Hippocampal formation (tissue), 2 donors: ENCODE measurements at places on chromosomes 13 and 19.

GRCh38 chr13:99044764-99045163 is 66.9 kb upstream of the DOCK9 start:
- DNase-seq, result no peak

DNA sequence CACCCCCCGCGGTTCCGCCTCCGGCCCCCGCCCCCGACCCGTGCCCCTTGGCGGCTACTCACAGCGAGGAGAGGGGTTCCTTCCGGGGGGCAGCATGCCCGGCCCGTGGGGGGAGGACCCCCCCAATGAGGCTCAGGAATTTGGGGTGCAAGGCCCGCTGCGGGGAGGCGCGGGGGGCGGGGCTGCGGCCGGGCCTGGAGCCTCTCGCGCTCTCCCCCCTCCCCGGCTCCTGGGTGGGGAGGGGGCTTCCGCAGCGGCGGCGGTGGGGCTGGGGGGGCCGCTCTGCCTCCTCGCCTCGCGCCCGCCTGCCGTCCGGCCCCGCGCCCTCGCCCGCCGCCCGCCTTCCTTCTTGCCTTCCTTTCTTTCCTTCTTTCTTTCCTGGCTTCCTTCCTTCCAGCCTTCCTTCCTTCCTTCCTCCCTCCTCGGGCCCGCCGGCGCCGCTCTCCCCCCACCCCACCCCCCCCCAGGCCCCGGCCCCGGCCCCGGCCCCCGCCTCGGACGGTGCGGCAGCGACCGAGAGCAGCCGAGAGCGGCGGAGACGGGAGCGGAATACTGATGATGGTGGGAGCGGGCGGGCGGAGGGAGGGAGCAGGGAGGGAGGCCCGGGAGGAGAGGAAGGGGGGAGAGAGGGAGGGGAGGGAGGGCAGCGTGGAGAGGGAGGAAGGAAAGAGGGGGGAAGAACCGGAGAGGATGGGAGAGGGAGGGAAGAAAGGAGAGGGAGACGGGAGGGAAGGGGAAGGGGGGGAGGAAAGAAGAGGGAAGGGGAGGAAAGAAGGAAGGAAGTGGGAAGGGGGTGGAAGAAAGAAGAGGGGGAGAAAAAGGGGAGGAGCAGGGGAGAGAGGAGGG is at the start of gene LRRC4B:
TSS of gene LRRC4B (minus strand) at position 554 of the 846 bp plus-strand sequence. CDS start 19,597 bp downstream, outside the sequence.
- DNase-seq, result peak; percentile 57

GRCh38 chr19:7120499-7120898 is 51.0 kb downstream of the ZNF557 start:
- no peak for DNase-seq

- no peak for DNase-seq
Observed at GRCh38 chr13:95505265-95505664, 47.3 kb upstream of the CLDN10 start.

- DNase-seq, result no peak
Observed at GRCh38 chr13:26867451-26868091, 107.0 kb upstream of the GPR12 start.

- no peak for DNase-seq
Observed at GRCh38 chr13:59780058-59780457, 383.7 kb downstream of the DIAPH3 start.

DNA sequence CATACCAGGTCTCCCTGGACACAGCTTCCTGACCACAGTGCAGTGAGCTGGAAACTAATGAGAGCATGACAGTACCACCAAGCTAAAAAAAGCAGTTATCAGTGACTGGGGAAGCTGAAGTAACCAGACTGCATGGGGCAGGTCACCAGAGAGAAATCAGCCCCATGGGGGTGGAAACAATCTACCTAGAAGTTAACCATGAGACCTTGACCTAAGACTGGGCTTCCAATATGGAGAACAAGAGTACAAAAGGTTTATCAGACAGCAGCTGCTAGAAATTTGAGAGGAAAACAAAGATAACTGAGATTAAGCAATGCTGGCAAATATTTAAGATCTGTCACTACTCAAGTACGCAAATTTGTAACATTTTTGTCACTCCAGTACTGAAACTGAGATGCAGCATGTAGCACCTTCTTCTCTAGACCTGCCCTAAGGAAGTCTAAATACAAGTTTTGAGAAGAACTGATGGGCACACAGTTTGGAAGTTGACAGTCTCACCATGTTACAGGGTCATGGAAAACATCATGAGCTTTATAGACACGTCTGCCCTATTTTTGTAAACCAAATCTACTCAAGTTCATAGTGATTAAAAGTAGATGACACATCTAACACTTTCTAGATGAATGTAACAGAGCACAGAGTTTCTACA is 2641.8 kb upstream of the PCDH20 start:
- no peak for DNase-seq

GRCh38 chr19:35612224-35612558 is 344 bp upstream of the HAUS5 start:
- no peak for DNase-seq

GRCh38 chr13:112652512-112653070 is 37.2 kb upstream of the ATP11A start:
- DNase-seq, result no peak

- DNase-seq, result no peak
Observed at GRCh38 chr13:31055589-31055988, 106.1 kb downstream of the HSPH1 start.

GRCh38 chr19:7801020-7801570 is 28.9 kb upstream of the EVI5L start:
- DNase-seq, result no peak

DNA sequence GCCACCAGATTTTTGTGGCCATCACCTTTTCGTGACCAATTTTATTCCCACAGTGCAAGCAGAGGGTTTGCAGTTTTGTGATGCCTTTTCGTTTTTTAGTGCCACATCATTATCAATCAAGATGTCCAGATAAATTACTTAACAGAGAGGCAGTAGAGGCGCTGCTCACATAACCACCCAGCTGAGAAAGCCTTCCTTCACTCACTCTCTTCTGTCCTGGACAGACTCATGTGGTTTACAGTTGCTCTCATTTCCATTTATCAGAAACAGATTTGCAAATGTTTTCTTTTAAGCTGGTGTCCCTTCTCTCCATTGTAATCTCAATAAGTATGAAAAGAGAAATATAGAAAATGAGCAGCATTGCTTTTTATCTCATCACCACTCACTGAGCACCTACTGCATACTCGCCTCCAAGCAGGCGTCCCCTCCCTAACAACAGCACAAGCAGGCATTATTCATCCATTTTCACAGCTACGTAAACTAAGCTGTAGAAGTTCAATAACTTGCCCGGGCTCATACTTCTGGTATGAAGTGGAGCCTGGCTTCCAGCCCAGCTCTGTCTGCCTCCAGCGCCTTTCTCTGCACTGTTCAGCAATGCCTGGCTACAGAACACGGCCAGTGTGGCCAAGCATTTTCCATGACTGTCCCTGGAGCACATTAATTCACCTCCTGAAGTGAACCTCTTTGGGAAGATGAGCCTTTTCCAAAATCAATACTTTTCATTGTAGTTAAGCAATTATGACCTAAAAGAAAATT is 34.6 kb upstream of the KATNAL1 start:
- peak; percentile 42 for DNase-seq

DNA sequence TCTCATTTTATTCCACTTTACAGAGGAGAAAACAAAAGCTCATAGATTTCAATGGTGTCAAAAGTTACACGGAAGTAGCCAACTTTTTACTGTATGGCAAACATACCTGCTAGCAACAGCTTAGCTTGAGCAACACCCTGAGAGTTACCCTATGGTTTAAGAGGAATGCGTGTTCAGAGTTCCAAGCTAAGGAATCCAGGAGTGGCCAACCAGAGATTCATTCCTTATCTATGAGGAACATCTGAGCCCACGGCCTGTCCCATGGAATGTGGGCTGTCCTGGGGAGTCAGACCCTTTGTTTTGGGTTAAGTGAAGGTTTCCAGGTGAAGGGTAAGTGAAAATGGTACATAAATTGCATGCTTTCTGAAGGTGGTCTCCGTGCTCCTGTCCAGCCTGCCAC is 67.5 kb downstream of the STARD13 start:
- no peak for DNase-seq

- DNase-seq, result no peak
Observed at GRCh38 chr13:23817830-23818229, 71.4 kb downstream of the MIPEP start.

GRCh38 chr19:14400951-14401431 is 18.1 kb downstream of the DDX39A start:
- DNase-seq, result no peak

GRCh38 chr19:14150041-14150769 is 13.8 kb upstream of the ASF1B start:
- no peak for DNase-seq

- no peak for DNase-seq
Observed at GRCh38 chr13:108281901-108282300, 12.4 kb downstream of the TNFSF13B start.

- no peak for DNase-seq
Observed at GRCh38 chr13:34857558-34858325, 84.3 kb upstream of the NBEA start.

DNA sequence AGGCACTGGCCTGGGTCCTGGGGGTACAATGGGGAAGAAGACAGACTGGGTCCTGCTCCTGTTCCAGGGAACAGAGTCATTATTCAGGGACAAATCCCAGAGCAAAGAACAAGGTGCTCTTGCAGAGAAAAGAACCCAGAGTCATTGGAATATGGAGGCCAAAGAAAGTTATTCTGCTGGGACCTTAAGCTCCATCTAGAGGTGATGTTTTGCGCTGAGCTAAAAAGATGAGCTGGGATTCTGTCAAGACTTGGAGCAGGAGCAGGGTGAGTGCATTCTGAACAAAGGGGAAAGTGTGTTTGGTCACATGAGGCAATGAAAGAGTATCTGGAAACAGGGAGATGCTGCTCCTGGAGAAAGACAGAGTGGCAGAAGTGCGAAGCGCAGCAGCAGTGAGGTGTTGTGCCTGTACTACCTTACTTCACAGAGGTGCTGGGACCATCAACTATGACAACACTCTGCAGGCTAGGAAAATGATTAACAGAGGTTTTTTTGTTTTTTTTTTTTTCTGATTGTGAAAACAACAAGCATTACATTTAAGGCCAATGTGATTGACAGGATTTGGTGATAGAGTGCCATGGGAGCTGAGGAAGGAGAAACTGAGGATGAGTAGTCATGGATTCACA is 95.3 kb upstream of the TNFSF11 start:
- DNase-seq, result no peak

- DNase-seq, result no peak
Observed at GRCh38 chr19:18319591-18320135, 3.2 kb downstream of the LSM4 start.

GRCh38 chr13:43475140-43475539 is 311.6 kb downstream of the ENOX1 start:
- no peak for DNase-seq

DNA sequence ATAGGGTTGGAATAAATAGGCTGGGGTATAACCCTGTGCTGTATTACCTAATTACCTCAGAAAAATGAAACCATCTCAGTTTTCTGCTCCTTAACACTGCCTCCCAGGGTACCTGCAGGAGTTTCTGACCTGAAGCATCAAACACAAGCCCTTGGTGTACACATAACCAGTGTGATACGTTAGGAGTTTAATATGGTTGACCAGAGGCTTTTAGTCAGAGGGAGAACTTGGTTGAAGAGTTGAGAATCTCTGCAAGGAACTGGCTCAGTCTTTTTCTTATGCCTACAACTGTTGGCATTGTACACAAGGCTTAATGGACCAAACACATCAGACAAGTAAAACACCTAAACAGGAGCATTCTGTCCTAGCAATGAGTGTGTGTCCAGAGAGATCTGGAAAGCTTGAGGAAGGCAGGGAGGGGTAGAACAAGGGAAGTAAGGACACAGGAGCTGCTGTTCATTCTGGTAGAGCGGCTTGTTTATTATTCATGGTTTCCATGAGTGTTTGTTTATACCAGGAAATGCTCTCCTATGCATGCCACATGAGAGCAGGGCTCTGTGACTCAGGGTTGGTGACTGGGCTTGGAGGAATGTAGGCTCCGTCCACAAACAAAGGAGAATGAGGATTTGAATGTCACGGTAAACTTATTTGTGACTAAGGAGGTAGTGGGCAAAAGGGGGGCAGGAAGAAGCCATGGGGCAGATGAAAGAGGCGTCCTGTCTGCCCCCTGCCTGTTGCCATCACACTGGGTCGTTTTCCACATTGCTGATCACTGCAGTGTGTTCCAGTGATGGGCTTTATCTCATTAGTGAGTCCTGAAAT is 11.9 kb upstream of the SPATA13 start:
- no peak for DNase-seq

DNA sequence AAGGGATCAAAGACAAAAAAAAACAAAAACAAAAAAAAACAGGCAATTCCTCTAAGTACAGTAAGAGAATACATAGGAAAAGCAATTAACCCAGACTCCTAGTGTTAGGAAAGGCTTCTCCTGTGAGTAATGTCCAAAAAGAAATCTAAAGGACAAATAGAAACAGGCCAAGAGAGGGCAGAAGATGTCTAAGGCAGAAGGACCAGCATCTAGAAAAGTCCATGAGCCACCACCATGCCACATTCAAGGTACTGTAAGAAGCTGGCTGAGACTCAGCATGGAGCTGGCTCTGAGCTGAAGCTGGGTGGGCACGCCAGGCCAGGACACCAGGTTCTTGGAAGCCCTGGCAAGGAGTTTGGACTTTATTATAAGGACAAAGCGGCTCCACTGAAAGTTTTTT is 118.1 kb upstream of the FRY start:
- no peak for DNase-seq

DNA sequence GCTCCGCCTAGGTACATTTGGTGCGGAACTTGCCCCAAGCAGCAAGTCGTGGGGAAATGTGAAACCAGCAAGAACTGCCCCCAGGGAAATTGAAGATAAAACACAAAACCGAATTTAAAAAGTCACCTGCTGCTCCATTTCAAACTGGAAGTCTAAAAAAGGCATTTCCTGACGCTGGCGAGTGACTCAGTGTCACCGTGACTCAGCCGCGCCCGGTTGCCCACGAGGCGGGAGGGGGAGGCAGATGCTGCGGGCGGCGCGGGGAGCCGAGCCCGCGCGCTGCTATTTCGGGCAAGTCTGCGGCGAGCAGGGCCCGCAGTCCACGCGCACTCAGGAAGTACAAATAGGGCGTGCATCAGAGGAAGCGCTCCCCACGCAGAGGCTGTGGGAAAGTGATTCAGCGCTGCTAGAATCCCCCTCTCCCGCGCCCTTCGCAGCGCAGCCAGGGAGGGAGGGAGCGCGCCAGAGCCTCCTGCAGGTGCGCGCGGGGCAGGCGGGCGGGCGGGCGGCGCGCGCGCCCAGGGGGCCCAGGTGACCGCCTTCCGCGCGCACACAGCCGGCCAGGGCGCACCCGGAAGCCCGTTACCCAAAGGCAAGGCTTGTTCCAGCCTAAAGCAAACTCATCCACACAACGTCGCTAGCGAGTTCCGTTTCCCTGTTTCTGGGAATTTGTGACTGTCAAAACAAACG is 168.8 kb downstream of the COL4A1 start:
- no peak for DNase-seq

DNA sequence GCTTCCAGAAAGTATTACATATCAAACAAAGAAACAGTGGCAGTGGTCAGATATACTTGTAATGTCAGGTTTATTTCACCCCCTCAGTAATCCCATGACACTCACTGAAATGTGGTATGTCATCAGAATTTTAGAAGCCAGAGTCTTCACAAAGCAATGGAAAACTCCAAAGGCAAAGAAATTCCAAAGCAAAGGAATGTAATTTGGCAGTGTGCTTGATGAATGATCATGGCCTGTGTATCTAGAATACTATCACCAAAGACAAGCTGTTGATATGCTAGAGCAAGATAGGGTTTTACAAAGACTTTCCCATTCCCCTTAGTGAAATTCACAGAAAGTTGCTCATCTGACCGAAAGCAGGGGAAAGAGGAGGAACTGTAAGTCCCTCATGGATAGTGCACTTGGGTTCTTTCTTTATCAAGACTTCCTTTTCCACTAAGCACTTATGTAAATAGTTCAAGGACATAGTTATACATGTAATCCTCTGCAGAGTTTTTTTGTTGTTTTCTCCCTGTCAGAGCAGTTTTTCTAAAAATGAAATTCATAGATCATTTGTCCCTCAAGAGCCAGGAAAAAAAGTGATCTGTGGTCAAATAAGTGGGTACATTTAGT is 243.4 kb downstream of the NHLRC3 start:
- no peak for DNase-seq
